GM12891 (cell line): ENCODE measurements at places on chromosomes 11 and 22.

GRCh38 chr11:19537803-19538453 lies 174.7 kb upstream of the NAV2 start:
- no peak for DNase-seq

DNA sequence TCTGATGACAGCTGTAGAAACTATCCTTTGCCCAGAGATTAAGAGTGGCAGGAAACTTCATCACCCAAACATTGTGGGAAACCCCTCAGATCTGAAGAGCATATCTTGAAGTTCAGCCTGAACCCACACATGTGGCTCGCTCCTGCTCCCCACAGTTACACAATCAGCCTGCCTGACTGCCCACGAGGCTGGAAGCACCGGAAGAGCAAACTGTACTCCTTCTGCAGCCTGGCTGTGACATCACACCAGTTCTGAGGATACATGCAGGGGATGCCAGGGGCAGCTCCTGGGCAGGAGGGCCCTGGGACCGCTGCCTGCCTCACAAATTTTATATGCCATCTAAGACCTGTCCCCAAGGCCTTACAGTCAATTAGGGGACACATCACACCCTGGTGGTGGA lies 444.4 kb downstream of the BUD13 start:
- no peak for DNase-seq

DNA sequence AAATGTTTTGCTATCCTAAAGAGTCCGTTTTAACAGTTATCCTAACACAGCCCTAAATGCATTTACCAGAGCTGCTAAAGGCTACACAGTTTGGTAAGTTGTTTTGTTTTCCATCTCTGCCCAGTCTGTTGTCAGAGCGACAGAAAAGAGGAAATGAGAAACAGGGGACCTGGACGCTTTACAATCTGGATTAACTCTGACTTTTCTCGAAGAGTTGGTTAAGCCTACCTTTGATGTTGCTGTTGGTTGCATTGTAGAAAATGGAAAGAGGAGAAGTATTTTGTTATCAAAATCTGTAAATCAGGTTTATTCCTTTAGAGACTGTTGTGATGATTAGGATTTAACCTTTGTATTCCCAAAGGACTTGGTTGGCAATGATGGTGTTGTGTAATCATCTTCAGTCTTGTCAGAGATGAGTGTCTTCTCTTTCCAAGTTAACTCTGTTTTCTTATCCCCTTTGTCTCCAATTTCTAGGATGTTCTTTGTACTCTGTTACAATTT lies 481 bp downstream of the ANGPTL5 start:
- DNase-seq, result no peak

DNA sequence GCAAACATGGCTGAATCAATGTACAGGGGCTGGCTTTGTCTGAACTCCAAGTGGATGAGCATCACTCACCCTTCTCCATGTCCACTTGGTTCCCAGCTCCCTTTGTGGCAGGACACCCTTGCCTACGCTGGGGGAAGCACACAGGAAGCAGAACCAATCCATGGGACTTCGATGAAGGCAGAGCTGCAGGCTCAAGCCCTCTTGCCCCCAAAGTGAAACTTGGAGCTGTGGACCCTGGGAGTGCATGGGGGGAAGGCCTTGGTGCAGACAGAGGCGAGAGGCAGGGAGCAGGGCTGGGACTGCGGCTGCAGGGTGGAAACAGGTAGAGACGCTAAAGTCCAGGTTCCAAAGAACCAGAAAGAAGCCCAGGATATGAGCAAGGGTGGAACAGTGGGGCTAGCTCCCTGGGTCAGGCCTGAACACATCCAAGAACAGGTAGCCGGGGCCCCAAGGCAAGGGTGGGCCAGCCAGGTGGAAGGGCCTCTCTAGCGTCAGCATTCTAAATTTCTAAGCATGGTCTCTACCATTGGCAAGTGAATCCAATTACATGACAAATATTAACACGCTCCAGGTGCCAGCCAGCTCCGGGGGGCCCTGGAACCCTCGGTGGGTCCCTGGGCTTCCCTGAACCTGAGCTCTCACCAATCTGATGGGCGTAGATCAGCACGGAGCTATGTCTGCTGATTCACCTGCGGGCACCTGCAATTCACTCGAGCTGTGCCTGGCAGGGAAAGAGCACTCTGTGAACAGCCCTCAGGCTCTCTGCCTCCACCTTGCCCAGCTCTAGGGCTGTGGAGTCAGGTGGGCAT lies 532.8 kb downstream of the BRD1 start:
- no peak for DNase-seq

DNA sequence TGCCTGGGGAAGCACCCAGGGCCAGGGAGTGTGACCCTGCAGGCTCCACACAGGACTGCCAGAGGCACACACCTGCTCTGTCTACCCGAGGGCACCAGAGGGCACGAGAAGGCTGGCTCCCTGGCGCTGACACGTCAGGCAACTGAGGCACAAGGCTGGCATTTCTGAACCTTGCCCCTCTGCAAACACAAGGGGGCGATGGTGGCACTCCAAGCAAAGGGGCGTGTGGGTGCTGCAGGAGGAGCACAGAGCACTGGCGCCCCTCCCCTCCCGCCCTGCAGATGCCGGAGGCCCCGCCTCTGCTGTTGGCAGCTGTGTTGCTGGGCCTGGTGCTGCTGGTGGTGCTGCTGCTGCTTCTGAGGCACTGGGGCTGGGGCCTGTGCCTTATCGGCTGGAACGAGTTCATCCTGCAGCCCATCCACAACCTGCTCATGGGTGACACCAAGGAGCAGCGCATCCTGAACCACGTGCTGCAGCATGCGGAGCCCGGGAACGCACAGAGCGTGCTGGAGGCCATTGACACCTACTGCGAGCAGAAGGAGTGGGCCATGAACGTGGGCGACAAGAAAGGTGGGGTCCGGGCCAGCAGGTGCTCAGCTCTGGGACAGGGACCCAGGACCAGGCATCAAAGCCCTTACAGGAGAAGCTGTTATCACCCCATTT lies 20.8 kb upstream of the TXNRD2 start:
- peak; percentile 89 for DNase-seq

GRCh38 chr11:12884751-12885318 lies 124.3 kb upstream of the RASSF10 start:
- no peak for DNase-seq

GRCh38 chr11:1826552-1827094 lies 8.2 kb upstream of the SYT8 start:
- no peak for DNase-seq

DNA sequence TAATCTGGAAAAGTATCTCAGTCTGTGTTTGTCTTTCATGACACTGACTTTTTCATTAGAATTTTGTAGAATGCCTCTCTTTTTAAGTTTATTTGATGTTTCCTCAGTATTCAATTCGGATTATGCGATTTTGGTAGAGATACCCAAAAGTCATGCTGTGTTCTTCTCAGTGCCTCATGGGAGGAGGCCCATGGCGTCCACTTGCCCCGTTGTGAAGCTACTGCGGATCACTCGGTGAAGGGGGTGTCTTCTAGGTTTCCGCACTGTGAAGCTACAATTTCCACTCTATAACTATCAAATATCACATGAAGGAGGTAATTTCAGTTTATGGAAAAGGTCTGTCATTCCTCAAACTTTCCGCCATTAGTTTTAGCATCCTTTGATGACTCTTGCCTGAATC lies 794.0 kb downstream of the TBC1D22A start:
- no peak for DNase-seq
